ENCODE measurements at places on chromosomes 6 and 20.

DNA sequence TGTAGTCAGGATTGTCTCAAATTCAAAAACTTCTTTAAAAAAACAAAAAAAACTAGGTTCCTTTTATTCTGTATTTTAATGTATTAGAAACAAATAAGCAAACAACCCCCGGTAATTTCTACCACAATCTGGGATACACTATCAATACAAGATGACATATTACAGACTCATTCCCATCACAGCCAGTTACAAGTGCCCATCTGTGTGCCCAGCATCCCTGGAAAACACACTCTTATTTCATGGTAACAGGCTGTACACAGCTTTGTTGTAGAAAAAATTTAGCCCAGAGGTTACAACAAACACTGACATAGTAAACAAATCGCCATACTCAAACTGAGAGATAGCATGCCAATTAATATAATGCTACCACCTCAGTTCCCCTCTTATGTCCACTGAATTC is 16.3 kb downstream of the HBS1L start:
- no peak for DNase-seq

- peak; percentile 67 for DNase-seq
These were observed 1.8 kb upstream of the SAMD5 start for GRCh38 chr6:147506704-147507114.

- no peak for DNase-seq
These were observed 74.7 kb downstream of the PTCHD4 start for GRCh38 chr6:48036316-48036715.

GRCh38 chr6:35044761-35045421 is 96.2 kb downstream of the TCP11 start:
- no peak for DNase-seq

DNA sequence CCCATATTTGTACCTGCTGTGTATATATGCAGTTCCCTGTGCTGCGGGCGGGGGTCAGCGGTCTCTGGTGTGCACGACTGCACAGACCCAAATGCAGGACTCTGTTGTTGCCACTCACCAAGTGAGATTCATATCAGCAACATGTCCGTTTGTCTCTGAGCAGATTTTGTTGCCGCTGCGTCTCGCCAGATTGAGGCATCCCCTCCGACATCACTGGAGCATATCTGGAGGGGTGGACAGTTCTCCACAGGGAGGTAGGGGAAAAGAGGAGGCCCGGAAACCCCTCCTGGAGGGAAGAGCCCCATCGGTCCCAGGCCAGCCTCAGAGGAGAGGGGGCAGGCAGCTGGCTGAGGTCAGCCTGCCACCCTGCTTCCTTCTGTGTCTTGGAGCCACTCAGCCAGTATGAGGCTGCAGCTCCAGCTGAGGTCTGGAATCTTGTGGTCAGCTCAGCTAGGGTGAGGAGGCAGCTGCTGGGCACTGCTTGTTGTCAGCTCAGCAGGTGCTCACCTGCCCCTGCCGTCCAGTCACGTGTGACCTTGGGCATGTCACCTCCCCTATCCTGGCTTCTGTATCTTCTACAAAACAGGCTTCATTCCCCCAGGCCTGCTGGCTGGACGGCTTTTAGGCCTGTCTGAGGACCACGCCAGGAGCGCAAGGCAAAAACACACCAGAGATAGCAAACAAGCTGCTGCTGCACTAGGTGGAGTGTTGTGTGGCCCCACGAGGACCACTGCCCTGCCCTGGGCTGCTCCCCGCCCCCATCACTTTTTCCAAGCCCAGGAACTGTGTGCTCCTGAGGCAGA is 47.1 kb downstream of the HNF4A start:
- DNase-seq: no peak

DNA sequence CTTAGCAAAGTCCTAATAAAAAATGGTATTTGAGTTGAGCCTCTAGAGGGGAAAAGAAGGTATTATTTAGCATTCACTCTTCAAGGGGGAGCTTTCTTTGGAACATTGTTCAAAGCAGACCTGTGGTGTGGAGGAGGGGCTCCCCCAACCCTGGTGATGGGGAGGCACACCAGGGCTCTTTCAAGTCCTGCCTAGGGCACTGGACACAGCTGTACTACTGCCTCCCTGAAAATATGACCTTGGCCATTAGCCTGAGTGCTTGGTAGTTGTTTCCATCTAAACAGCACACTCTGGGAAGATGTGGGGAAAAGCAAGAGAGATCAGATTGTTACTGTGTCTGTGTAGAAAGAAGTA is 215.1 kb upstream of the CNR1 start:
- no peak for DNase-seq

DNA sequence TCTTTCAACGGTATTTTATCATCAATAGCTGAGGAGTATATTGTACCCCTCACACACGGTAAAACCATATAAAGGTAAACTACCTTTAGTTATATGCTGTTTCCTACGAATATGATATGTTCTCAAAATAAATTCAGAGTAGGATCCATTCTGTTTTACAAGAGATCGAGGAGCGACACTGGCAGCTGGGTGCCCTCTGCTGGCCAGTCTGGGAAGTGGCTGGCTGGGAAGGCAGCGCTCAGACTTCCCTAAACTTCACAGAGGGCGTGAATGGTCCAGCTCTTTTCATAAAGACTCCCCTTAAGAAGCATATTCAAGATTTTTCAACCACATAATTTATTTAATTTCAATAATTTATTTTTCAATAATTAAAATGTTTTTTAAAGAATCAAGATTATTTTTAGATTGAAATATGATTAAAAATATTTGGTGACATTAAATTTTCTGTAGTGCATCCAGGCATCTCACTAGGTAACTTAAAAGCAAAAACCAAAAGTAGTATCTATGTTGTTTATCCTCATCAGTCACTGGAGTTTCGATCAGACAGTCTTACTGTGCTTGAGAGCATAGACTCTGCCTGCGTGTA is 187.5 kb upstream of the PDE10A start:
- DNase-seq: no peak

DNA sequence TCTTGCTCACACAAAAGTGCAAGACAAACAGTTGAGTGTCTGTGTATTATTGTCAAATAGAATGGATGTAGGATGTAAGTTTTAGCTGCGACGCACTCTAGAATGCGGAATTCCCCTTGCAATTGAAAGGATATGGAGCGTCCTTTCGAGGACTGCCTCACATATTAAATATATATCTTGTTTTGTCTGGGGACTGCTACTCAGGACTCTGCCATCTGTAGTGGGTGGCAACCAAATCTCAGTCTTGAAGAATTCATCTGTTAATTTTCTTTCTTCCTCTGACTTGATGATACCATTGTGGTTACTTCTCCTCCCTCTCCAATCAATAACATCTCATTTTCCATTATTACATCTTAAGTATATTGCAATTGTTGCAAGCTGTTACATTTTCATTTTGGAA is 121.6 kb downstream of the SOX4 start:
- no peak for DNase-seq

- DNase-seq: no peak
These were observed 11.6 kb downstream of the JAG1 start for GRCh38 chr20:10662151-10662550.

DNA sequence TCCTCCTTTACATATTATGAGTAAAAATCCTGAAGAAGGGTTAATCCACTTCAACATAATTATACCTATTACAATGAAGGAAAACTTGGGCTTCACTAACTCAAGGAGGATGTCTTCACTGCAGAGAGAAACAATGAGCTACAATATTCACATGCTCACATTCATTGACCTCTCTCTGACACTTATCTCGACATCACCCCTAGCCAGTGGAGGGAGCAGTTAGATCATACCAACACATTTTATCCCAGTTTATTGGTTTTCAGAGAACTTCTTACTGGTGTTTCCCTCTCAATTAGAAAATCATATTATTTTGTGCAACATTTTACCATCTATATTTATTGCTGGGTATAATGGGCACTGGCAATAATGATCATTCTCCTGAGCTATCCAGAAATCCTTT is 646.5 kb downstream of the TENT5A start:
- DNase-seq: no peak

DNA sequence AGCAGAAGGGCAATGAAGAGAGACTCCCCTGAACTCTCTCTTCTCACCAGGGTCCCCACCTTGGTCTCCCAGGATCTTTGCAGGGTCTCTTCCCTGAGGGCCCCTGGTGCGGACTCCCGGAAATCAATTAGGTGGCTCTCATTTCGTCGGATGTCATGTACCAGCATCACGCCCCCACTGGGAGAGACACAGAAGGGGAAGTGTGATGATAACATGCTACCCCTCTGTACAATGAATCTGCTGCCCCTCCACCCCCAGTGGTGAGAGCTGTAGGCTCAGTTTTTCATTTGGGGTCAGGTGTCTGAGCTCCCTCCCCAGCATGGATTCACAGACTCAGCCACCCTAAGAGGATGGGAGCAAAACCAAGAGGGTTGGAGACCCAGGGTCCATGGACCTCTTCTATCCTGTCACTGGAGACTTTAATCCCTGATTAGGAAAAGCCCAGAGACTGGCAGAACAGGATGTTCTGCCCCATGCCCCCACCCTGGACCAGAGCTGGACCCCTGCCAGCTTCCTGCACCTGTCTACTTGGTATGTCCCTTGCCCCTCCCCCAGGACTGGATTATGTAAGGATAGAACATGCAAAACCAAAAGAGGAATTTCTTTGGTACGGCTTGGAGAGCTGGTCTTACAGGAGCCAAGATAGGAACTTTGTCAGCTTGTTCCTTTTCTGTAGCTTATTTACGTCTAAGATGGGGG is 11.1 kb downstream of the GGT7 start:
- no peak for DNase-seq

GRCh38 chr6:26056583-26057350 is 30.5 kb upstream of the HFE start:
- DNase-seq: peak; percentile 32

DNA sequence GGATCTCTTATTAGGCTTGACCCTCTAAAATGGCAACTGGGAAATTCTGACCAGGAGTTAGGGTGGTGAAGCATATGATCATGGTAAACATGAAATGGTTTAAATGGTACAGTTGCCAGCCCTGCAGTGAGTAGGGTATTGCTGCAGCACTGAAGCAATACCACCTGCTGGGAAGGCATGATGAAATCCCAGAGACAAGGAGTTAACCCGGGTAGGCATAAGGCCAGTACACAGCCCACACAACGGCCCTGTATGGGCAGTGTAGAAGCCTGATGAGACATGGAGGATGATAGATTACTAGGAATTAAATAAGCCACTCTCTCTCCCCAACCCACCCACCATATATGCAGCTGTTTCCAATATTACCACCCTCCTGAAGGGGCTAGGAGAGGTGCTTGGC is 197.4 kb upstream of the MOCS1 start:
- DNase-seq: no peak

DNA sequence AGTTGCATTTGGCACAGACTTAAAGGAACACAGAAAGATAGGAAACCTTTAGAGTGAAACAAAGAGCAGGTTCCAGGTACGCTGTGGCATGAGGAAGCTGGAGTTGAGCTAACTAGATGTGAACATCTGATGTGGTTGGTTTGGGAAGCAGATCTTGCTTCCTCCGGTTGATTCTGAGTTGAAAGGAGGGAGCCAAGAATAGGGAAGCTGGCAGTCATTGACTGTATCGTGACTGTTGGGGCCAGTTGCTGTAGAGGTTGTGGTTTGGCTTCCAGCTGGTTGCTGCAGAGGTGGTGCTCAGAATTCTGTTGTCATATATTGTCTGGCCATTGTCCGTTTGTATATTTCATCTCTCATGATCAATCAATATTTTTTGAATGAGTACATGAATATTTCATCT is 325.9 kb downstream of the PLCB1 start:
- DNase-seq: no peak

- no peak for DNase-seq
These were observed 308.9 kb downstream of the KHDRBS2 start for GRCh38 chr6:61977099-61977498.

DNA sequence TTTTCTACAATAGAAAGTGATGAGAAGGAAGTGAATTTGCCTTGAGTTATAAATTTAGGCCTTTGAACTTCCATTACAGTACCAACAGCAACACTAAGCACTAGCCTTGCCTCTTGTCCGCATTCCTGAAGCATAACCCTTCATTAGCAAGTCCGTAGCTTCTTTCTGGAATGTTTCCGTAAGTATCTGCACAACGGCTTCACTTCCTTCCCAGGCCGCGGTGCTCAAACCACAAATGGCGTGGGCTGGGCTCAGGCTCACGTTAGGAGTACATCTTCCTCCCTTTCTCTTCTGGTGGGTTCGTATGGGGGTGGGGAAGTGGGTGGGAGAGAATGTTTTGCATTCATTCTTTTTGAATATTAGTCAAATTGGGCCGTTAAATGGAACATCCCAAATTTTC is 193.8 kb upstream of the SNX9 start:
- peak; percentile 27 for DNase-seq

DNA sequence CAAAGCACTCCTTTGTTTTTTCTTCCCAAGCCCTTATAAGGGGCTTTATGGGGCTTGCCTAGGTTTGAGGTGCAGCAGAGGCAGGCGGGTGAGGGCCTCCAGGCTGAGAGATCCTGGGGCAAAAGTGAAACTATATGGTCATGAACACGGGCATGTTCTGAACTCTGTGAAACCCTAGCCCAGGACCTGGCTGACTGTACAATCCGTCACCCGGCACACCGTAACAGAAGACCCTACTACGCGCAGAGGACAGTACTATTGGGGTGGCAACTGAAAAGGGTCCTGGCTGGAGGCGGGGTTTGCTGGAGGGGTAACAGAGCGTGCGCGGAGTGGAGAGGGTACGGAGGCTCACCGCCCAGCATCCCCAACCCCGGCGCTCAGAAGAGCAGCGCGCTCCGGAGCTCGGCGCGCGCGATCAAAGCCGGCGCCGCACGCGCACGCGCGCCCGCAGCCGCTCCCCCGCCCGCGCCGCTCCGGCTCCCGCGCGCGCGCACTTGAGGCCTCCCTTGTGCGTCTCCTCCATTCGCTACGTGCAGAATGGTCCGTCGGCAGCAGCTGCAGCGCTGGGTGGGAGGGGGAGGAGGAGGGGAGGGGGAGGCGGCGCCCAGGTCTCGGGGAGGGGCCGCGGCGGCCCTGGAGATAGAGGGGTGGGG is 54.2 kb downstream of the MRPL14 start:
- no peak for DNase-seq

DNA sequence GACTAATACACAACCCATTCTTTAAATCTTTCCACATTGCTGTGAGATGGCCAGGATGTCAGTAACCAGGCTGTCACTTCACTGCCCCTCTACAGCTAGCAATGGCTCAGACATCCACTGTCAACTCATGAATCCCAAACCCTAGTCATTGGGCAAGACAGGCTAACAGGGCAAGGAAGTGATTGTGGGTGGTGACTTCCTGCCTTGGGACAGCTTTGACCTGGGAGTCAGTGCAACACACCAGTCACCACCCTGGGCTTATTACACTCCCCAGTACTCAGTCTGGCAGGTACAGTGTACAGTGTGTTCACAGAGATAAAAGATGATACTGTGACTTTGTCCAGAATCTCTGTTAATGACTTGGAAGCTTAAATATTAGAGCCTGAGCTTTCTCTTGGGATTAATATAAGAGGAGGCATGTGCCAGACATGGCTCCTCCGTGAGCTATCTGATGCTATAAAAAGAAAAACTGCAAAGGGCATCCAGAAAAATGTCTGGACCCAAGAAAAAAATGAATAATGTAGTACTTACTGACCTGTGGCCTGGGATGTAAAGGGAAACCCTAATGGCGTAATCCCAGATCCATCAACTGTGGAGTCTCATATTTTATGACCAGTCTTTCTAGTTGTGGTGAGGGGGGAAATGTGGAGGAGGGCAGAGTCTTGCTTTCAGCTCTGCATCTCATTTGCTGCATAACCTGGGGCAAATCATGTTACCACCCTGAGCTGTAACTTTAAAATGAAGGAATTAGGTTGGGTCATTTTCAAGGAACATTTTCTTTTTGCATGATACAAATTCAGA is 244.4 kb downstream of the SLC24A3 start:
- no peak for DNase-seq

GRCh38 chr6:35776364-35777215 is at the start of gene CLPSL2:
Gene CLPSL2 (plus strand): TSS chr6:35776598. CDS start chr6:35776619, 21 bp downstream.
- peak; percentile 50 for DNase-seq
